ENCODE measurements at places on chromosomes 5 and 9.
A peak's percentile ranks its signal among the peaks of the same experiment; 100 is the strongest.

GRCh38 chr5:158992037-158992740, 107.5 kb downstream of the EBF1 start:
- peak; percentile 38 for DNase-seq

DNA sequence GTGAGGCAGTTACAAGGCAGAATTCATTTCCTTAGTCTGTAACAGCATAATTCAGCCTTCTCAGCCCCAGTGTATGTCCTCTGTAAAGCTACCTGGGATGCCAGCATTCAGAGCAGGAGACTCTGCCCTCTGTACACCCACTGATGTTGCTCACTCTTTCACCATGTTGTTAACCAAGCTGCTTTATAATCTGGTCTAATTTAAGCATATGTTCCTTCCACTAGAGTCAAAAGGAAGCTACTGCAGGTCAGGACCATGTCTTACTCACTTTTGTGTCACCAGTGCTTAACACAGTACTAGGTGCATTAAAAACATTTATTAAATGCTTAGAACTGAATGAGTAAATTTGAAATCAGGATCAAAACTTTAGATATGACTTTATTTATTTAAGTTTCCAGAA, 185.6 kb downstream of the FBXL17 start:
- DNase-seq: no peak

- DNase-seq: no peak
These were observed 70.2 kb downstream of the CMYA5 start for GRCh38 chr5:79759848-79760247.

DNA sequence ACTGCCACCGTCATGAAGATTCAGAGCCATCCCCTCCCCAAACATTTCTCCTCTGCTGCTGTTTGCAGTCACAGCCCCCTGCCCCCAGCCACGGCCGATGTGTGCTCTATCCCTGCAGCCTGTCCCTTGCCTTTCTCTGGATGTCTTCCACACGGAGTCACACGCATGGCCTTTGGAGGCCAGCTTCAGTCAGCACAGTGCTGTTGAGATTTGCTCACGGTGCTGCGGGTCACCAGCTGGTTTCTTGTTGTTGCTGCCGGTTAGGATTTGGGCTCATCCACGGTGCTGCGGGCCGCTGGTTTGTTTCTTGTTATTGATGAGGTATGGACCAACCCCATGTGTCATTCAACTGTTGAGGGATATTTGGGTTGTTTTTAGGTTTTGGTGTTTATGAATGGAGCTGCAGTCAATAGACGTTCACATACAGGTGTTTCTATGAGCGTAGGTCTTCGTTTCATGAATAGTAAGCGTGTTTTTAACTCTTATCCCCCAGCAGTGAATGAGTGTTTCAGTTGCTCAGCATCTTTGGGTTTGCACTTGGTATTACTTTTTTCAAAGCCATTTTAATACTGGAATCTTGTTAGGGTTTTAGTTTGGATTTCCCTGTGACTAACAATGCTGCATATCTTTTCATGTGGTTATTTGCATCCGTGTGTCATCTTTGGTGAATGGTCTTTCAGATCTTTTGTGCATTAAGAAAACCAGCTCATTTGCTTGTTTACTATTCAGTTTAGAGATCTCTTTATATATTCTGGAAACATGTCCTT, 57.6 kb downstream of the AHRR start:
- no peak for DNase-seq

GRCh38 chr9:34962546-34962945, 4.5 kb downstream of the PHF24 start:
- DNase-seq: no peak

DNA sequence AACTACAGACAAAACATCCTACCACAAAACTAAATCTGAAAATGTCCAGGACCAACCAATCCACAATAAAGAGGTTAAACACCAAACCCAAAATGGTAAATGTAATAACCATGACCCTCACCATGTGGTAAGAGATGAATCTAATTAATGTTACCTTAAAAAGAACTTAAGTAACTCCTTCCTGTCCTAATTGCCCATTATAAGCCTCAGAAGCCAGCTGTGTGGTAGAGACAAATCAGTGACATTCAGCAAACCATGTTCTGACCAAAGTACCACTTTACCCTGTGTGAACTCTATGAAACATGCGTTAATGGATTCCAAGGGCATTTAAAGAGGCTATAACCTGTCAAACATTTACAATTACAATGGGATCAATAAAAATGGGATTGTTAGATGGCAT, 25.0 kb downstream of the LPAR1 start:
- DNase-seq: no peak

DNA sequence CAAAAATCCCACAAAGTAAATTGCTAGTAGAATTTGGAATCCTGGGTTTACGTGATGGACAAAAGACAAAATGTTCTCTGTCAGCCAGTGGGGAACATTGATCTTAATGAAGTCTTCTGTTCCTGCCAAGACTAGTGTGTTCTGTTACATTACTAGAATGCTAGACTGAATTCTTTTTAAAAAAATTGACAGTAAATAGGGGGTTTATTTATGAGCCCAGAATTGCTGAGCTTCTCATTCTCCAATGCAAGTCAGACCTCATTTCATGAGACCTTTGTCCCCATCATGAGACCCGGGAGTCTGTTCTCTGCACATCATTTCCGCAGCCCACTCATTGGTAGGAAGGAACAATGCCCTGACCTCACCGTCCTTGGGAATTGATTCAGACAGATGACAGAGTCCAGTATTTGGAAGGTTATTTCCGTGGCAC, 173.8 kb upstream of the OTULINL start:
- DNase-seq: no peak

DNA sequence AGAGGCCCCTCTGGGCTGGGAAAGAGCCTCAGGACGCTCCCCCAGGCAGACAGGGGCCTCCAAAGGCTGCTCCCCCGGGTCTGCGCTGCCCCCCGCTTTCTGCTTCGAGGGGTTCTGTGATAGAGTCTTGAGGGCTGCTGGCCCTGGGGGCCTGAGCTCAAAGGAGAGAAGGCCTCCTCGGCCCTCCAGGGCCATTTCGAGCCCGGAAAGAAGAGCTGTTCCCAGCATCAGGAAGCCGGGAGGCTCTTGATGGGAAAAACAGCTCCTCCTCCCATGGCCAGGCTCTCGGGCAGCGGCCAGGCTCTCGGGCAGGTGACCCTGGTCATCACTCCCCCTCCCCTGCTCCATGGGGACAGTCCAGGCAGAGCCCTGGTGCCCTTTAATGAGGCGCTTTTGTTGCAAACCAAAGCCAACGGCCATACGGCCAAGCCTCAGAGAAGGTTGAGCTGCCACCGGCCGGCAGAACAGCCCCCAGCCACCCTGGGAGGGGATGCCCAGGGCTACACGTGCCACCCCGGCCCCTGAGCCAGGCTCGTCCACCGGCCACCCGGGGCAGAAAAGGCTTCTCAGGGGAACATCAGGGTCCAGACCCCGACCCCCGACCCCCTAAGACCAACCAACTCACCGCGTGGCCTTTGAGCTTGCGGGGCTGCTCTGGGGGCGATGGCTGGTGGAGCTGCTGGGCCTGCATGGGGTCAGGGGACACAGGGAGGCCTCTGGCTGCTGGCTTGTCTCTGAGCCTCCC, 16.2 kb upstream of the QSOX2 start:
- no peak for DNase-seq

GRCh38 chr9:100204796-100205195, 105.8 kb downstream of the INVS start:
- DNase-seq: no peak

- DNase-seq: peak; percentile 98
These were observed 1.6 kb downstream of the TMEM245 start for GRCh38 chr9:109117856-109118807.

Measured in iris pigment epithelial cell (primary cell).